ENCODE measurements at places on chromosomes 5 and 9.
A peak's percentile ranks its signal among the peaks of the same experiment; 100 is the strongest.

- no peak for DNase-seq
Measured at GRCh38 chr5:134732819-134733218, 5.5 kb upstream of the CAMLG start.

- DNase-seq, result no peak
Measured at GRCh38 chr9:134605966-134606357, 35.6 kb upstream of the COL5A1 start.

- no peak for DNase-seq
Measured at GRCh38 chr9:34499076-34499475, 23.7 kb downstream of the ENHO start.

DNA sequence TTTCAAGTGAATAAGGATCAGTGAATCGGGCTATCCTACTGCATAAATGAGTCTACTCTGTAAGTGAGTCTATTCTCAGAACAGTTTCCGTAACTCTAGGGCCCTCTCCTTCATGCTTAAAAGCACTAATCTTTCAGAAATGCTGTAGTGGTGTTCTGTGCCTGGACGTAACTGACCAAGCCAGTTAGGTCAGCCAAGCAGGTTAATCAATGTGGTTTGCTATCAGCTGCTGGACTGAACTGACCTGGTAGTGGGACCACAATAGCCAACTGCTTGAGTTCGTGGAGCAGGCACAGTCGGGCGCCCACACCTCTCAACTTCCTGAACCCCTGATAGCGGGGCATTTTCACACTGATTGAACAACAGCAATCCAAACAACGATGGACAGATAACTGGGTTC, 6.8 kb downstream of the SLC1A3 start:
- no peak for DNase-seq

- no peak for DNase-seq
Measured at GRCh38 chr5:82072138-82072537, 100.3 kb downstream of the ATG10 start.

DNA sequence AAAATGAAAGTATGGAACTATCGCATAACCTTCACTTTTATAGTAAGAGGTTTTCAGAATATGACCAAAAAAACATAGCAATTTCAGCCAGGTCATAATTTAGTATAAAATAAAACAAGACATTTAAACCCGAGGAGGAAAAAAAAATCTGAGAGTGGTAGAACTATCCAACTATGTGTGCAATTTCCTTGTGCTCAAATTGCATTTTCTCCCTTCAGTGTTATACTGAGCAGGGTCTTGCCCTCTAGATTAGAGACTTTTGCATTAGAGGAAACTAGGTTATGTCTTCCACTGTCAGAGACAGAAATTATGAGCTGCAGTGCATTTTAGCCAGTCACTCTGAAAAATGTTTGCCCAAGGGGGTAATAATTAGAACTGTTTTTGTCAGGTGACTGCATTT, 330.6 kb downstream of the NR2F1-AS1 start:
- no peak for DNase-seq

GRCh38 chr5:175385691-175386362, 58.2 kb downstream of the DRD1 start:
- DNase-seq, result no peak

GRCh38 chr9:98275159-98275558, 19.7 kb upstream of the TBC1D2 start:
- DNase-seq, result no peak

DNA sequence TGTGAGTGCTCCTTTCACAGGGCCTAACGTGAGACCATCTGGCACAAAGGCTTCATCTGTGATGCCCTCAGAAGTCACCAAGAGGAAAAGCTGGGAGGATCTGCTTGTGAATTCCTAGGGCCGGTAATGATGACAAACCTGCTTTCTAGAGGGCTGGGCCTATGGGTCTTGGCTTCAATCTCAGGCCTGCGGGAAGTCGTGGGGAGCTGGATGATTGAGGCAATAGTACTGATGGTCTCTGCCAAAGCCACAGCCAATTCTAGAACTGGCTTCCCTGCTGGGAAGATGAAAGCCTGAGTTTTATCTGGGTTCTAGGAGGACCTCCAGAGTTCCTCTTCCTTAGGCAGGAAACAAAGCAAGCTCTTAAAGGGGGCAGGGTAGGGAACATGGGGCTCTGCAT, 102.7 kb downstream of the TMEM215 start:
- DNase-seq, result no peak

GRCh38 chr9:69527454-69527853, 144.7 kb downstream of the APBA1 start:
- DNase-seq, result no peak

GRCh38 chr9:99269416-99269815, 47.3 kb downstream of the SEC61B start:
- no peak for DNase-seq

DNA sequence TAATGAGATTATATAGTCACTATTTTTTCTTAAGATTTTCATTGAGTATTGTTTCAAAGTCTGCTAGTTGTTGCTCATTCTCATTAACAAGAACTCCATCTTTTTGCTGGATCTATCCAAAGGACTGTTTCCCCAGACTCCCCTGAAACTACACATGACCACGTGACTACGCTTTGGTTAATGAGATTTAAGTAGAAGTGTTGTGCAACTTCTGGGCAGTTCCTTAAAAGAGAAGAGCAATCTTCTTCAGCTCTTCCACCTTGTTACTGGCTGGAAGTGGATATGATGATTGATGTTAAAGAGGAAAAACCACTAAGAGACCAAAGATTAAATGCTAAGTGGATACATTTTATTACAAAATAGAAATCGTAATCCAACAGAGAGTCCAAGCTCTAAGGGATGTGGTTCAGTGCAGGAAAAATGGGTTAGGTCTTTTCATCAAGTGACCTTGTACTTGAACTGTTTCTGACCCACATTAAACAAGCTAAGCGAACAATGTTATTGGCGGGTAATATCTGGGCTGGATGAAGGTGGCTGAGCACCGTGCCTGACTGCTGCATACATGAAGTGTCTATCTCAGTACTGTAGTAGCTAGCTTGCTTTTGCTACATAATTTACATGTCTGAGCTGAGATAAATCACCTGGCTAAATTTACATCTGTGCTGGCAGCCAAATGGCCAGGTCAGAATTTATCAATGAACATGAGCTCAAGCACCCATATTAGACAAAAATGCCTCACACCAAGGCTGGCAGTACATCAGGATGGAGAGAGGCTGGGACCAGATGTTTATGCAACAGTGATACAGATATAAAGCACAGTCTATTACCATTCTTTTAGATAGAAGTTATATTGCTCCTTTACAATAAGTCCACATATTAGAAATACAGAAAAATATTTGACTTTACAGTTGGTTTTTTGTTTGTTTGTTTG, 7.5 kb upstream of the CTNNAL1 start:
- DNase-seq, result no peak

DNA sequence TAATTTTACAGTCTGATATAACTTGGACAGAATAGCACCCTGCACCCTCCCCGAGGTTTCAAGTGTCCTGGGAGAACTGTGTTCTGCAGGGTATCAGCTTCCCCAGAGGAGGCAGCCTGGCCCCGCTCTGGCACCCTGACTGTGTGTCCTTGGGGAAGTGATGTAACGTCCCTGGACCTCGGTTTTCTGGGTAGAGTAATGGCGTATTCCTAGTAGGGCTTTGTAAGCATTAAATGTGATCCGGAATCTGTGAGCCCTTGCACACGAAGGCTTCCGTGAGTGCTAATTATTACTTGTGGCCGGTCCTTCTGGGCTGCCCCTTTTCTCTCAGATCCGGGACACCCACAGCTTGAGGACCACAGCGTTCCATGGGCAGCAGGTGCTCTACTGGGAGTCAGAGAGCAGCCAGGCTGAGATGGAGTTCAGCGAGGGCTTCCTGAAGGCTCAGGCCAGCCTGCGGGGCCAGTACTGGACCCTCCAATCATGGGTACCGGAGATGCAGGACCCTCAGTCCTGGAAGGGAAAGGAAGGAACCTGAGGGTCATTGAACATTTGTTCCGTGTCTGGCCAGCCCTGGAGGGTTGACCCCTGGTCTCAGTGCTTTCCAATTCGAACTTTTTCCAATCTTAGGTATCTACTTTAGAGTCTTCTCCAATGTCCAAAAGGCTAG, 1.0 kb upstream of the CACFD1 start:
- DNase-seq, result no peak

DNA sequence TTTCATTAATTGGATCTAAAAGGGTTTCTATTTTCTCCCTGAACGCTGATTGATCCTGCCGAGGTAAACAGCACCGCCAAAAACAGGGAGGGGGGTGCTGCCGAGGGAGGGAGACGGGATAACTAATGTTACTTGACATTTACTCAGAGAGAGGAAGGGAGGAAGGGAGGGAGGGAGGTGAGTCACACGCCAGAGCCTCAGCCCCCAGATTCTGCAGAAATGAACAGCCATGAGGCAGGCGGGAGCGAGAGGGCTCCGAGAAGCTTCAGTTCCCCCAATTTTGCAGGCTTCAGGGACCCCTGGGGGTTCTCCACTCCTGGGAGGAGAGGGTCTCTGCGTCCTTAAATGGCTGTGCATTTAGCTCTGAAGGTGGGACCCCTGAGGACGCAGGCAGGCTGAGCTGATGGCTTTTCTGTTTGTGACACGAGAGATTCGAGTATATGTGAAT, 59.1 kb upstream of the IER5L start:
- peak; percentile 62 for DNase-seq

- DNase-seq, result no peak
Measured at GRCh38 chr9:108703429-108703828, 152.4 kb downstream of the ACTL7B start.
